Muscle of leg (tissue), 16 donors: ENCODE measurements at places on chromosomes 2 and 18. TPM values are rescaled to one million over a fixed set of nuclear protein-coding genes. Genes with fewer than 3 reads are reported as not detected.

- no peaks in the 10 kb centered on the region for H3K4me1 ChIP-seq
- H3K27me3 ChIP-seq: no peaks in the 10 kb centered on the region
- no peak overlapping the region for H3K27ac ChIP-seq
- DNase-seq: no peak
Observed at GRCh38 chr2:224472827-224473226, 70.9 kb upstream of the FAM124B start.

GRCh38 chr2:170465241-170465640 lies 249.9 kb upstream of the SP5 start:
- H3K27ac ChIP-seq: no peak overlapping the region
- no peaks in the 10 kb centered on the region for H3K4me1 ChIP-seq
- no peak overlapping the region for H3K4me3 ChIP-seq
- H3K27me3 ChIP-seq: no peaks in the 10 kb centered on the region
- H3K36me3 ChIP-seq: no peaks in the 10 kb centered on the region

DNA sequence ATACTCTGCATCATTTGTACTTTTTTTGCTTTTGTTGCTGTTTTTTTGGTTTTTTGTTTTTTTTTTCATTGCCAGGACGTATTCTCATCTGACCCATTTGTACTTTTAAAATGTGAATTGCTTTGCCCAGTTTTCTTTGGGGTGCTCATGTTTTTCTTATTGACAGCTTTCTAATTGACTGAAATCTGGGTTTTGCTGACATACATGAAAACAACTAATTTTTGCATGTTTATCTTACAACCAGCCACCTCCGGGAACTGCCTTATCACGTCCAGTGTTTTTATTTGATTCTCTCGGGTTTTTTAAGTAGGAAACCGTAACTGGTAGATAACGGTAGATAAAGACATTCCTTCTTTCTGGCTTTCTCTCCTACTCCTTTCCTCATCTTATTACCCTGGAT lies 38.6 kb downstream of the SNORC start:
- no peak overlapping the region for H3K4me3 ChIP-seq
- no peak overlapping the region for H3K27ac ChIP-seq
- DNase-seq: no peak
- H3K4me1 ChIP-seq: no peaks in the 10 kb centered on the region

The GALNT13 gene
- total RNA-seq: 0.31 TPM
